Pancreas (tissue), 10 donors: ENCODE measurements at places on chromosomes 16 and 17. TPM values are rescaled to one million over a fixed set of nuclear protein-coding genes. Genes with fewer than 3 reads are reported as not detected.

- DNase-seq: no peak
Observed at GRCh38 chr17:40953881-40954280, 12.9 kb downstream of the KRT39 start.

- peak; percentile 62 for DNase-seq
Observed at GRCh38 chr16:88973007-88973410, 4.0 kb downstream of the CBFA2T3 start.

Gene NFATC2IP
- total RNA-seq: 12.2 TPM

Gene ZNF205
- total RNA-seq: 7.8 TPM

DNA sequence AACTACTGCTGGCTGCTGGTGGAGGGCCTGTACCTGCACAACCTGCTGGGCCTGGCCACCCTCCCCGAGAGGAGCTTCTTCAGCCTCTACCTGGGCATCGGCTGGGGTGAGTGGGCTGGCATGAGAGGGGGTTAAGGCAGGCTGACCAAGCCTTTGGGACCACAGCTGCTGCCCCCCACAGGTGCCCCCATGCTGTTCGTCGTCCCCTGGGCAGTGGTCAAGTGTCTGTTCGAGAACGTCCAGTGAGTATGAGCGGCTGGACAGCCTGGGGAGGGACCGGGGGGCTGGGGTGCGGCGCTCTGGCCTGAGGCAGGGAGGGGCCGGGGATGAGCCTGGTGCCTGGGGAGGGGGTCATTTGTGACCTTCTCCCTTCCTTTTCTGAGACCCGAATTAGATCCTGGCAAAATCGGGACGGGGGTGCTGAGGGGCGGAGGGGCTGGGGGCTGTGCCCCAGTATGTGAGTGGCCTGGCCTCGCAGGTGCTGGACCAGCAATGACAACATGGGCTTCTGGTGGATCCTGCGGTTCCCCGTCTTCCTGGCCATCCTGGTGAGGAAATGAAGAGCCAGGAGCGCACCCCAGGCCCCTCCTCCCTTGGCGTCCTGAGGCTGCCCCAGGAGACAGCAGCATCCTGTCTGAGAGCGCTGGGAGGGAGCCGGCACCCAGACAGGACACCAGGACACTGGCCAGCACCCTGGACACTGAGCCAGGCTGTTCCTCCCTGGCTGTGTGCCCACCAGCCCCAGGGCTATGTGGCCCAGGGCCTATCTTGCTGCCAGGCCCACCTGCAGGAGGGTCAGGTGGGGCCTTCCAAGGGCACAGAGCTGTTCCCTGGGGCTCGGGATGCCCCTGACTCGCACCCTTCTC is 8.0 kb downstream of the GCGR start:
- peak; percentile 71 for DNase-seq

Gene BIRC5
- 0.40 TPM for total RNA-seq

Gene PDILT
- total RNA-seq: not detected

- no peak for DNase-seq
Observed at GRCh38 chr17:33056399-33057146, 64.9 kb downstream of the SPACA3 start.

GRCh38 chr17:688100-688989 is 26.3 kb downstream of the VPS53 start:
- DNase-seq: no peak

Gene KRT13
- not detected for total RNA-seq

Gene MYL4
- total RNA-seq: not detected

DNA sequence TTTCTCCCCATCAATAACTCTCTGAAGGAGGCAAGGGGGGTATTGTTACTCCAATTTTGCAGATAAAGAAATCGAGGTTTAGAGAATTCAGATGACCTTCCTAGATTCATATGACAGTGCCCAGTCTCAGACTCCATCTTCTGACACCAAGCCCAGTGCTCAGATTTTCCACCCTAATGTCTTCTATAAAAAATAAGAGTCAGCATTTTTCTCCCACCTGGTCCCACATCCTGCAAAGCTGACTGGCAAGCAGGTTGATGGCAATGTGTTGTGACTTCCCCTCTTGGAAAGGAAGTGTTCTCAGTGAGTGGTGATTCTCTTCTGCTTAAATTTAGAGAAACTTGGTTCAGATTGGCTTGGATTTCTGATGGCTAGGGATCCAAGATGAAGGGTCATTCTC is 129.4 kb downstream of the SOX9 start:
- DNase-seq: no peak

- DNase-seq: no peak
Observed at GRCh38 chr16:5482256-5482655, 384.7 kb upstream of the EEF2KMT start.

GRCh38 chr17:65455972-65456343 is 105.5 kb downstream of the AXIN2 start:
- no peak for DNase-seq

DNA sequence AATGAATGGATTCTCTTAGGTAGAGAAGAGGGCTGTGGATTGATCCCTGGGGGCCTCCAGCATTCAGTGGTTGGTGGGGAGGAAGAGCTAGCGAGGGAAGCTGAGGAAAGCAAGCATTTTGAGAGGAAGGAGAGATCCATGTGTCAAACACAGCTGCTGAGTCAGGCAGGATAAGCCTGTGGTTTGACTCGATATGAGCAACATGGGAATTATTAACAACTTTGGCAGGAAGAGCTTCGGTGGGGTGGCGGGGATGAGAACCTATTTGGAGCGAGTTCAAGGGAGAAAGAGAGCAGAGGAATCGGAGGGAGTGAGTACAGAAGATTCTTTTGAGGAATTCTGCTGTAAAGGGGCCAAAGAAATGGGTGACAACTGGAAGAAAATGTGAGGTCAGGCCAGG is 59.5 kb upstream of the CDC42EP4 start:
- DNase-seq: no peak

Gene SLC52A1
- total RNA-seq: not detected

Gene EFCAB5
- 0.41 TPM for total RNA-seq

Gene MTMR4
- 14.2 TPM for total RNA-seq

Gene CDRT15L2
- not detected for total RNA-seq

DNA sequence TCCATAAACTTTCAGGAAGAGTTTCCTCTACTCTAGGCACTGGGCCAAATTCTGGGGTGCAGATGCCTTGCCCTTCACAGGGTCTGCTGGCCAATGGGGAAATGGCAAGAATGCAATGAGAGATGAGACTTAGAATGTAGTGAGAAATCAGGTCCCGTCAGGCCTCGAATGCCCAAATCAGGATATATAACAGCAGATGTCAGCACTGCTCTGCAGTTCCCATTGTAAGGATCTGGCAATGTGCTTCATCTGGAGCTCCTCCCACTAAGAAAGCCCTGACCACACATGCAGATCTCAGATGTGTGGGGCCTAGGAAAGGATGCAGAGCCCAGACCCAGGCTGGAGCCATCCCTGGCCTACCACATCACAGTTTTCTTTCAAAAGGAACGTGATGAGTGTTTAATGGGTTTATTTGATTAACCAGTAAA is 13.9 kb upstream of the LPCAT2 start:
- no peak for DNase-seq

DNA sequence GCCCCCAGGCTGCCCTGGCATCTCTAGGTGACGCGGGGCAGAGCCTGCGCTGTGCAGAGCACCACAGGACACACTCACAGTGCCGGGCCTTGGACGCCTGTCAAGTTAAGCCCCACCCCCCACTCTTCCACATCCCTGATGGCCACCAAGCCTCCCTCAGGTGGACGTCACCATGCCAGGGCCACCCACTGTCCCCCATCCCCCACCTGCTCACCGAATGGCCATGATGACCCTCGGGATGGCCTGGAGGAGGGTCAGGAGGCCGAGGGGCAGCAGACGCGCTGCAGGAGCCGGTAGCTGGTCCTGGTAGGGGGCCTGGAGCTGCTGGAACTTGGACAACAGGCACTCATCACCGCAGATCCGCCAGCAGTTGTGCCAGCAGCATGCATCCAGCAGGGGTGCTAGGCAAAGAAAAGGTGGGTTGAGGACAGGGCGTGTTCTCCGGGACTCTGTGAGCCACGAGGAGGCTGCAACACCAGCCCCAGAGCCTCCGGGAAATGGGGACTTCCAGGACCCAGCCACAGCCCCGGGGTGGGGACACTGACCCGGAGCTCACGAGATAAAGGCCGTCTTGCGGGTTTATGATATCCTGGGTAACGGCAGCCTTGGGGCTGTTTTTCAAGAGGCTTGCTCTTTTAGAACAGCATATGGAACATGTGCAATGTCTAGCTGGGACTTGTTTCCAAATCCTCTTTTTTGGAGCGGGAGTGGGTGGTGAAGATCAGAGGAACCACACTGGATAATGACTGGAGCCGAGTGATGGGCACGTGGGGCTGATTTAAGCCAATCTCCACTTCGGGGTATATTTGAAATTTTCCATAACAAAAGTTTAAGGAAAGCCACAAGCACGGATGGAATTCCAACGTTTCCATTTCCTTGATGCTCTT is 11.4 kb downstream of the C16orf95 start:
- no peak for DNase-seq

DNA sequence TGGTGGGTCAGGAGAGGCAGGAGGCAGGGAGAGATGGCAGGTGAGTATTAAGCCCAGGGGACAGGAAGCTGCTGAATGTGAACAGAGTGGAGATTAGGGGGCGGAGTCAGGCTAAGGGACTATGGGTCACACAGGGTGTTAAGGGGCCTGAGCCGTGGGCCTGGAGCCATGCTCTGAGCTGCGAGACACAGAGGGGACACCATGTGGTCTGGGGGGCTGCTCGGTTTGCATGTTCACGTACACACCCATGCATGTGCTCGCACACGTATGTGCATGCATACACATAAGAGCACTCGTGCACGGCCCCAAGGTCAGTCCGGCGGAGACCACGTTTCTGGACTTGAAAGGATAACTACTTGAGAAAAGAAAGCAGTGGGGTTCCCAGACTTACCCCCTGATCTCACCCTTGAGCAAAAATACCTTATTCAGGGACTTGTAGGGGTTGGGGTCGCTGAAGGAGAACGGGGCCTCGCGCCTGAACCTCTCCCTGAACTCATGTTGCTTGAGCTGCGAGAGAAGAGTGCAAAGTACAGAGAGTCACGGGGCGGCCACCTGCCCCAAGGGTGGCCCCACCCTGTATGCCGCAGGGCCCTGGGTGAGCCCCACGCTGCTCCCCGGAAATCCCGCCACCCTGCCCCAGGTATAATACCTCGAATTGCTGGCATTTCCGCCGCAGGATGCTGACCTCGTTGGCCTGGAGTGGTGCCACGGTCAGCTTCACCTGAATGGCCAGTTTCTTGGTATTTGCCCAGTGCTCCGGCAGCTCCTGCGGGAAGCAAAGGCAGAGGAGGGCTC is 50.8 kb downstream of the DNAH17 start:
- no peak for DNase-seq

- DNase-seq: no peak
Observed at GRCh38 chr17:69719474-69720048, 305.1 kb downstream of the MAP2K6 start.

Gene TAT
- not detected for total RNA-seq

GRCh38 chr16:349211-349610 is 3.3 kb downstream of the AXIN1 start:
- DNase-seq: no peak

DNA sequence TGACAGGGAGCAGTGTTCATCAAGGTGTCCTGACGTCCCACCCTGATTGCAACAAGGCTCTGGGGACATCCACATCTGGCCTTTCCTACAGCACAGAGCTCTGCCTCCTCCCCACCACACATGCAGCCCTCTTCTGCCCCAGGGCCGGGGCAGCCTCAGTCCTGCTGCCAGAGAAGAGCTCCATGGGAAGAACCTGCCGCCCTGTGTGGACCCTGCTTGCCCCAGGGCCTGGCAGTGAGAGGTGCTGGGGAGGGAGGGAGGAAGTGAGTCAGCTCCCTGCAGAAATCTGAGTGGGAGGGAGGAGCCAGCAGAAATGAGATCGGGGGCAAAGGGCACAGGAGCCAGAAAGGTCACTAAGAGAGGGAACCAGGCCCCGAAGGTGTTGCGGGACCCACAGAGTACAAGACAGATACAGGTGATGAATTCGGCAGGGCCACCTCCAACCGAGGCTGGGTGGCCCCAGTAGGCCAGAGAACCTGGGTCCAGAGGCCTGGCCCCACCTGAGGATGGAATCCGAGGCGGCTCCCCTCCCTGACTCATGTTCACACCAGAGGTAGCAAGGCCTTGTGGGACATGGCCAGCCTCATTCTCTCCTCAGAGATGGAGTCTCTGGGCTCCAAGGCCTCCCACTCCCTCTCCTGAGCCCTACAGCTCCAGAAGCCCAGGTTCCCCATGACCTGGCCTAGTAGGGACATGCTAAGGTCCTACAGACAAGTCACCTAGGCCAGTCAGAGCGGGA is 24.8 kb downstream of the MYO18A start:
- DNase-seq: peak; percentile 65

DNA sequence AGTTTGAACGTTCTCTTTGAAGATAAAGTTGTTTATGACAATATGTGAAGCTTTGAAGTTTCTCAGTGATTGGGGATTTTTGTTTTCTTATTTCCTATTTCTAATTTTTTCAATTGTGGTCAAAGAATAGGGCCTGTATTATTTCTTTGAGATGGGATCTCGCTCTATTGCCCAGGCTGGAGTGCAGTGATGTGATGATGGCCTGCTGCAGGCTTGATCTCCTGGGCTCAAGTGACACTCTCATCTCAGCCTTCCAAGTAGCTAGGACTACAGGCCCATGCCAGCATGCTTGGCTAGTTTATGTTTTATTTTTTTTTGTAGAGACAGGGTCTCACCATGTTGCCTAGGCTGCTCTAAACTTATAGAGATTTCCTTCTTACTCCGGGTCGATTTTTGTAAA is 11.7 kb upstream of the ANKRD40CL start:
- no peak for DNase-seq

- no peak for DNase-seq
Observed at GRCh38 chr17:22268214-22268911, 576.0 kb downstream of the KCNJ18 start.

Gene RDM1
- total RNA-seq: not detected

- DNase-seq: no peak
Observed at GRCh38 chr17:8056976-8057625, 18.2 kb downstream of the ALOX15B start.

Gene SOX15
- total RNA-seq: not detected

Gene RNF135
- total RNA-seq: 9.7 TPM

- DNase-seq: no peak
Observed at GRCh38 chr16:29662729-29663015, 375 bp upstream of the SPN start.

Gene ADAD2
- not detected for total RNA-seq
